Activated CD4-positive, alpha-beta T cell treated with anti-CD3 and anti-CD28 coated beads for 1 hour (primary cell): ENCODE measurements at places on chromosomes 13 and 19.

DNA sequence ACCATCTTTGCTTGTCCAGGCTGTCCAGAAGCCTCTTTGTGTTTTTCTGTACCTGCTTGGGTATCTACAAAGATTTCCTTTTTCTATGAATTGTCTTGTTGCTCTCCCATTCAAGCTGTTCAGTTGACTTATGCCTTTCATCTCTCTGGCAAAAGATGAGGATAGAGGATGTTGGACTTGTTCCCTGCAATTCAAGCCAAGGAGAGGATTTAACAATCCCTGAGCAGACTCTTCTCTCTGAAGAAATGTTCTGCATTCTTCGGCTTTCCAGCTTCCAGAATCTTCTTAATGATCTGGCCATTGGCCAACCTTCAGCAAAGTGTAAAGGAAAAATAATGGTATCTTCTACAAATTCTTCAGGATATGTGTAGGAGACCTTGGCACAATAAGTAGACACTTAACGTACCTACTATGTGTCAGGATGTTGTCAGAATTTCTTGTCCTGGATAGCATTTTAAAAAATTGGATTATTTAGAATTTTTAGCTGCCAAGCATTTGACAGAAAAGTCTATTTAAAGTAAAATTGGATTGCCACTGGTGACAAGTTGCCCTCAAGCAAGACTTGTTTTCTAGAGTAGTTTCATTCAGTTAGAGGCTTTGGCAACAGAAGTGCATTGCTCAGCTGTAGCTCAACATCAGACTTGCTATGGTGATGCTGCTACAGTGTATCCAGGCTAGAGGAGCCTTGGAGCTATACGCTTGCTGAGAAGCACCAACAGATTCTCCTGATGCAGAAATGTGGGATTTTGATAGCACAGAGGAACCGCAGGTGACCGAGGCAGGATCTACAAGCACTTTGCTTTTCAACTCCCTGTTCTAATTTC is 455.7 kb downstream of the SUCLA2 start:
- no peak for DNase-seq

DNA sequence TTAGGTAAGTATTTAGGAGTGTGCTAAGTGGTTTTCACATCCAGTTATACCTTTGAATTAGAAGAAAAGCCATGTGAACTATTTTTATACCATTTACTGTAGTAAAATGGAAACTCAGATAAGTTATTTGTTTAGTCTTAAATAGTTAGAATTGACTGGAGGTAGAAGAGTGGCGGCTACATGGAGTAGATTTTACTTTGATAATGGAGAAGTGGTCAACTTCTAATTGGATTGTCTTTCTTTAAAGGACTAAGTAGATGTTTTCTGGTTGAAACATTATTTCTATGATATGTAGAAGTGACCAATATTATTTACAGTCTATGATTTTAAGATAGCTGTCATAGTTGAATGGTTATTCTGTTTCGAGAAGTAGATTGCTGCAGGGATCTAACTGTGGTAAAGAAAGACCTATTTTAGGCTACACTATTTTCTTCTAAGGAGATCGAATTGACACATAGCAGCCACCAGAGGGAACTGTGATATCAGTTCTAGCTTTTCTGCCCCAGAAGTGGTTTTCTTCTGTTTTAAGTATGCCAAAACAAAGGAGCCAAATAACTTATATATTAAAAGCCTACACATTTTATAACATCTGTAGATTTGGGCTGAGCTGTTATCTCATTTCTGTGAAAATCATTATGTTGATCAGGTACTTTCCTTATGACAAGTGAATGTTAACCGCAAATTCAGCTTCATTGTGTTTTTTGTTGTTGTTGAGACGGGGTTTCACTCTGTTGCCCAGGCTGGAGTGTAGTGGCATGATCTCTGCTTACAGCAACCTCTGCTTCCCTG is 26.1 kb downstream of the ZMYM2 start:
- no peak for DNase-seq

DNA sequence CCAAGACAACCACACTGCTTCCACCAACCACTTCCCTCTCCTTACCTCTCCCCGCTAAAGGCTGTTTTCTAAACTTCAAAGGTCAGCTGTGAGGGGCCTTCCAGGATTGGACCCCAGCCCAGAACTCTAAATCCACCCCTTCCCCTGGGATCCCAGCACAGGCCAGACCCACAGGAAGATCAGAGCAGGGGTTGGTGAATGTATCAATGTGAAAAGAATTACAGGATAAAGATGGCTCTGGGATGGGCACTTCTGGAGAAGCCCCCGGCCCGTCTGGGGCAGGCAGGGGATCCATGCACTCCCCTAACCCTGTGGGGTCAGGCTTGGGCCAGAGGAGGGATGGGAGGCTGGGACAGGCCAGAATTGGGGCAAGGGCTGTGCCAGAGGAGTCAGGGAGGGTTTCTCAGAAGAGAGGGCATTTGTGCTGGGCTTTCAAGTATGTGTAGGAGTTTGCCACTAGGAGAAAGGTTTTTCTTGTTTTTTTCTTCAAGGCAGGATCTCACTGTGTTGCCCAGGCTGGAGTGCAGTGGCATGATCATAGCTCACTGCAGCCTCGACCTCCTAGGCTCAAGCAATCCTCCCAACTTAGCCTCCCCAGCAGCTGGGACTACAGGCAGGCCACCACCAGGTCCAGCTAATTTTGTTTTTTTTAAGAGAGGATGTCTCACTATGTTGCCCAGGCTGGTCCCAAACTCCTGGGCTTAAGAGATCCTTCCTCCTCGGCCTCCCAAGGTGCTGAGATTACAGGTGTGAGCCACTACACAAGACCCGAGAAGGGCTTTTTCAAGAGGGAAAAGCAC is 1.0 kb upstream of the MEF2B start:
- DNase-seq = no peak

GRCh38 chr13:79910875-79911540 is 429.9 kb downstream of the SPRY2 start:
- no peak for DNase-seq

- DNase-seq = no peak
Observed at GRCh38 chr13:75473468-75473867, 8.5 kb downstream of the TBC1D4 start.

GRCh38 chr19:29650772-29651387 is 14.4 kb upstream of the PLEKHF1 start:
- no peak for DNase-seq

DNA sequence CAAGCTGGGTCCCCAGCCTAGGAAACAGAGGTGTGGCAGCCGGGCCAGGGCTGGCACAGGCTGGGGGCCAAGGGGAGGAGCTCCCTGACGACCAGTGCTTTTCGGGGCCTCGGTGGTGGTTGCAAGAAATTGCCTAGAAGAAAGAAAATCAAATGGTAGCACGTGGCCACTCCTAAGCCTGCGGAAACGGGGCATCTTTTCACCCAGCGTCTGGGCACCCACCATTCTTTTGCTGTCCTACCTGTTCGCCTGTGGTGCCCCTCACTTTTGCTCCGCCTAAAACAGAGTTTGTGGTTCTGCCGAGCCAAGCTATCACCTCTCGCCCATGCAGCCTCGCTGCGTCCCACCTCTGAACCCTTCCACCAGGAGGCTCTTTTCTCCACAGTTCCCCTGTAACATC is 7.1 kb upstream of the KRTDAP start:
- no peak for DNase-seq

GRCh38 chr19:36041831-36042230 is 9.2 kb upstream of the CLIP3 start:
- no peak for DNase-seq

- DNase-seq = no peak
Observed at GRCh38 chr13:113053376-113053775, 52.2 kb upstream of the F7 start.

- DNase-seq = no peak
Observed at GRCh38 chr19:38809592-38810252, 3.0 kb downstream of the LGALS4 start.

DNA sequence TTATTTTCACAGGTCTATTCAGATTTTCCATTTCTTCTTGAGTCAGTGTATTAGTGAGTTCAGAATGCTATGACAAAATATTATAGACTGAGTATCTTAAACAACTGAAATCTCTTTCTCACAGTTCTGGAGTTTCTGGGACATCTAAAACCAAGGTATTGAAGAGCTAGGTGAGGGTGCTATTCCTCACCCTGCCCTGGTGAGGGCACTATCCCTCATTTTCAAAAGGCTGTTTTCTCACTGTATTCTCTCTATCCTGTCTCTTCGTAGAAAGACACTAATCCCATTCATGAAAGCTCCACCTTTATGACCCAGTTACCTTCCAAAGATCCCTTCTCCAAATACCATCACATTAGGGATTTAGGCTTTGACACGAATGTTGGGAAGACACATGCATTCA is 1617.1 kb downstream of the PCDH9 start:
- no peak for DNase-seq

GRCh38 chr13:73397496-73398305 is 338.9 kb downstream of the KLF5 start:
- DNase-seq = no peak

DNA sequence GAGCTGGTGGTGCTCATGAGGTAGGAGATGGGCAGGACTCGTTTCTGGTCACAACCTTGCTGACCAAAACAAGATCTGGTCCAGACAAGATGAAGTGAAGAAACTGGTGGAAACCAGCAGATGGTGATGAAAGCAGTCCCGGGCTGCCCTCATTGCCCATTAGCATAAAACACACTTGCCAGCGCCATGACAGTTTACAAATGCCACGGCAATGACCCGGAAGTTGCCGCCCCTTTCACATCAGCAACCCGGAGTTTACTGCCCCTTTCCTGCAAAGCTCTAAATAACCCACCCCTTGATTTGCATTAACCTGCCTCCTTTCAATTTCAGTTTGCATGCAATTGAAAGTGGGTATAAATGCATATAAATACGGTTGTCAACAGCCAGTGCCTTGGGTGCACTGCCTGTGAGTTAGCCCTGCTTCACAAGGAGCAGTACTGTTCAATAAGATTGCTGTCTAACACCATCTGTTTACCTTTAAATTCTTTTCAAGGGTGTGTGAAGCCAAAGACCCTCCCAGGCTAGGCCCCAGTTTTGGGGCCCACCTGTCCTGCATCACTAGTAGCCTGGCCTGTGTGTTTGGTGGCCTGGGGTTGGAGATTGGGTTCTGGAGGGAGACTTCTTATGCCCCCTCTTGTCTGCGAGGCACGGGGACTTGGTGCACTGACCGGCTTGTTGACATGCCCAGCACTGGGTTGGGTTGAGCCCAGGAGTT is 38.8 kb downstream of the CHST8 start:
- no peak for DNase-seq

DNA sequence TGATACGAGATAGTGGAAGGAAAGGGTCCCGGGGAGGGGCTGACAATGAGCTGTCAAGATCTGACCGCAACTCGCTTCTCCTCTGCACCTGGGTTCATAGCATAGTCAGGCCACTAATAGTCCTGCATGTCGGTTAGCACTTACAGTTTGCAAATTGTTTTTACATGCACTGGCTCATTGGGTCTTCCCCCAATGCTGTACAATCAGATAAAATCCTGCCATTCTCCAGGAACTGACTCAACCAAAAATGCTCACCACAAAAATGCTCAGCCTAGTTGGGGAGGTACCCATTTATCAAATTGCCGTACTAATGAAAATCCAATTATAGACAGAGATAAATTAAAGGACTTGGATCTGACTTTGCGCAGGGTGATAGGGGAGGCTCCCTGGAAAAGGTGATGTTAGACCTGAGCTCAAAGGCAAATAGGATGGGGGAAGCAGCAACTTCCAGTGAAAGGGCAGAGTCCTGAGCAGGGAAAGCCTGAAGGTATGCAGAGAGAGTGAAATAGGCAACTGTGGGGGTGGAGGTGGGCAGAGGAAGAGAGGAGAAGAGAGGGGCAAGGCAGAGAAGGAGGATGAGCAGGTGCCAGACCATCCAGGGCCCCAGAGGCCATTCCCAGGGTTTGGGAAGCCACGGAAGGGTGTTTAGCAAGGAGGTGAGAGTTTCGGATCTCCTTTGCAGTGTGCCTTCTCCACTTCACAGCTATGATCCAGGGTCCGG is 326.1 kb upstream of the TSHZ3 start:
- DNase-seq = no peak

DNA sequence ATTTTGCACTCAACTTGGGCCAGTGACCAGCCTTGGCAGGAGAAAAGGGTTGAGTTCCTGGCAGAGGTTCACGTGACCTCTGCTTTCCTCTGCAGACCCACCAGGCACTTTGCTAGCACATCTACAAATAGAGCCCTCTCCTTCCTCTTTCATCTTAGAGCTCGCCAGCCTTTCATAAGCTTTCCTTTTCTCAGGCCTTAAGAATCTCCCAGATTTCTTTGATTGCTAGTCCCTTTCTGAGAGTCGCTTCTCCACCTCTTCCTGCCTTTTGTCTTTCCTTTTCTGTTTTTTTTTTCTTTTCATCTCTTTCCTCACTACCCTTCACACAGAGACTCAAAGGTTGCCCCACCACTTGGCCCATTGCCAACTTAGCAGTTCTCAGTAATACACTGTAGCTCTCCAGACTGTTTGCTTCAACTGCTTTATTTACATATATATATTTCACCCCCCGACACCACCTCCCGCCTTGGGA is 375.7 kb upstream of the SPRY2 start:
- no peak for DNase-seq

DNA sequence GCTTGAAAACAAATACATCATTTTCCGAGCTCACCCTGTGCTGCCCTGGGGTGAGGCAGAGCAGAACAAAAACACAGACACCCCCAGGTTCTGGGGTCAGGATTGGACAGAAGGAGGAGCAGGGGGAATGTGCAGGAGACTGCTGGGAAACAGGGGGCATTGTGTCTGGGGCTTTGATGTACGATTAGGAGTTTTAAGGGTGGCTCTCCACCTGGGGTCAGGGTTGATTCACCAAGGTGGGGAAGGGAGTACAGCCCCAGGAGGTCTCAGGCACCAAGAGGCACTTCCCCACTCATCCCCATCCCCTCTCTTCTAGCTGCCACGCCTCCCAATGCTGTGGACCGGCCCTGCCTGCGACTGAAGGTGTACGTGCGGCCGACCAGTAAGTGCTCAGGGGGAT is 12.6 kb downstream of the EFNA2 start:
- no peak for DNase-seq

DNA sequence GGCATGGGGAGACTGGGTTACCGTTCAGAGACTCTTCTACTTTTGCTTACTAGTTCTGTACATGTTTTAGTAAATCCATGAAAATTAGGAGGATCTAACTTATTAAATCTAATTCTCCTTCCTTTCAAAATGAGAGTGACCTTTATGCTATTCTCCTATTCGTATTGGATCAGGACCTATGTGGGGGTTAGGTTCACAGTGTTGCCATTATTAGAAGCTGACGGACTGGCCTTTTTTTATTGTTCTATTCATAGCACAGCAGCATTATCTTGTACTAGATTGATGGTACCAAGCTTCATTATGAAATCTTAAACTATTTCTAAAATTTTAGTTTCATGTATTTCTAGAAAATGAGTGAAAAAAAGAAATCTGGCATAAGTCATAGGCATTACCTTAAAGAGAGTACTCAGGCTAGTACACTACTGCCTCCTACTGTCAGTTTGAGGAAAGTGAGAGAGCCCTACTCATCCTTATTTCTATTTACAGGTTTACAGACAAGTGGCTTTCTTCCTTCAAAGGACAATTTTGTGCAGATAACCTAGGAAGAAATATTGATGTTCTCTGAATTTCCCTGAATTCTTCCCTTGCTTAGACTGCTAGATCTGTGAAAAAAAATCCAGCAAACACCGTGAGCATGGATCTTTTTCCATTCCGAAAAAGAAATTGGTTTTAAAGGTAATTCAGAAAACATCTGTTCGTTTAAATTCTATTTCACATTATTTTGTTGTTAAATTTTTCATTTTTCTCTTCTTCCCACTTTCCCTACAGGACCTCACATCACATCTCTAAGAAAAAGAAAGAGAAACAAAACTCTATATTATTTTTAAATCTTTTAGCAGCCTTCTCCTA is 485.5 kb downstream of the DIAPH3 start:
- no peak for DNase-seq
